ENCODE measurements at places on chromosomes 7 and 10.

- DNase-seq = no peak
Observed at GRCh38 chr10:2844925-2845324, 222.4 kb upstream of the PFKP start.

DNA sequence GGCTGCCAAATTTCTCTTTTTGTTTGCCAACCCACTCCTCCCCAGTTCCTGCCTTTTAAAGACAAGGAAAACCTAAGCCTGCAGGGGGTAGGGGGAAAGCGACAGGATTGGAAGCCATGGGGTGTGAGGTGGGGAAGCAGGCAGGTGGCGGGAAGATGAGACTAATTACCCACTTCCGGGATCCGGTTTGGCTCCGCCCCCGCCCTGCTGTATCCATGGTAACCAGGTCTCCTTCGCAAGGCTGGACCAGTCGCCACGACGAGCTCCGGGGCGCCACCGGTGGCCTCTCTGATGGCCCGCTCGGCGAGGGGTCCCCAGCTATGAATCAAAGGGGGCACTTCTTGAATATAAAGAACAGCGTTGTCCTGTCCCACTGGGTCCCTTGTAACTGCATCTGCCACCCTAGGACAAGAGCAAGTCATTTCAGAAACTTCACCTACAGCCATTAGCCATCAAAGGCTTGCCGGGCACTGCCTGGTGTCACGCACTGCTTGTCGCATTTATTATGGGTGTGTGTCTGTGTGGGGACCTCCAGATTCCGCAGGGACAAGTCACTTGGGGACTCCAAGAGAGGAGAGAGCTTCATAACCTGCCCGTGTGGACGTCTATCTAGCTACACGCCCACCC, 55.4 kb upstream of the LMTK2 start:
- no peak for DNase-seq

DNA sequence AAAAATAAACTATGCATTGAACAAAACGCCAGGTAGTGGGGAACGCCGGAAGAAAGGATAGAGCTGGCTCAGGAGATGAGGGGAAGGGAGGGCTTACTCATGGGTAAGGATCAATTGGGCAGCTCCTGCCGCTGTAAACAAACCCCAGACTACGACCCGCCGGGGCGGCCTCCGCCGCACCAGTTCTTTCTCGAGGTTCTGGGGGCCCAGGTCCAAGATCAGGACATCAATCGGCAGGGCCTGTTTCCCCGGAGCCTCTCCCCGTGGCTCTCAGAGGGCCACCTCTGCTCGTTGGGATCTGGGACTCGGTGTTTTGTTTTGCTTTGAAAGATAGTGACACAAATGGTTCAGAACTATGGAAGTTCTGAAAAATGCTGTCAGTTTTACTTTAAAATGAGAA, 140.4 kb downstream of the ELFN1 start:
- DNase-seq = no peak

GRCh38 chr10:95355301-95355700, 64.5 kb upstream of the PDLIM1 start:
- DNase-seq = no peak

DNA sequence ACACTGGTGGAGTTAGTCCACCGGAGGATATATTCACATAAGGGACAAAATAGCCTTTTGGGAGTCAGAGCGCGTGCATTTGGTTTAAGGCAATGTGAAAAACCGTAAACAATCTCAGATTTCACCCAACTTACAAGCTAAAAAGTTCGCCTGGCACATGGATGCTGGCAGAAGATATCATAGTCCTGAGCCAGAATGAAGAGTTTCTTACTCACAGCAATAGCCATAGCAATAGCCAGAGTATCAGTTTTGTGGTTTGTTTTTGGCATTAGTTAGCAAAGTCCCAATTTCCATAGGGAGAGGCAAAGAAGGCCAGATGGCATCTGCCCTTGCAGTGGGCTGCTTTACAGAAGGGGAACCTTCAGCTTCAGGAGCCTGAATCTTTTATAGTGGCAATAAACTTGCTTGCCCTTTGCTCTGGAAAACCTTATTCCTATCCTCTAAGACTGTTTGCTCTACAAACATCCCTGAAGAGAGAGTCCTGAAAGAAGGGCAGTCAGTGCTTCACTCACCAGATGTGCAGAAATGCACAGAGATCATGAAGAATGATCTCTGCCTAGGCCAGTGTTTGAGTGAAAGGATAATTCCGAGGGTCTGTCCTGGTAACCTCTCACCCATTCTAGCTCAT, 28.7 kb upstream of the RSBN1L start:
- DNase-seq = no peak

DNA sequence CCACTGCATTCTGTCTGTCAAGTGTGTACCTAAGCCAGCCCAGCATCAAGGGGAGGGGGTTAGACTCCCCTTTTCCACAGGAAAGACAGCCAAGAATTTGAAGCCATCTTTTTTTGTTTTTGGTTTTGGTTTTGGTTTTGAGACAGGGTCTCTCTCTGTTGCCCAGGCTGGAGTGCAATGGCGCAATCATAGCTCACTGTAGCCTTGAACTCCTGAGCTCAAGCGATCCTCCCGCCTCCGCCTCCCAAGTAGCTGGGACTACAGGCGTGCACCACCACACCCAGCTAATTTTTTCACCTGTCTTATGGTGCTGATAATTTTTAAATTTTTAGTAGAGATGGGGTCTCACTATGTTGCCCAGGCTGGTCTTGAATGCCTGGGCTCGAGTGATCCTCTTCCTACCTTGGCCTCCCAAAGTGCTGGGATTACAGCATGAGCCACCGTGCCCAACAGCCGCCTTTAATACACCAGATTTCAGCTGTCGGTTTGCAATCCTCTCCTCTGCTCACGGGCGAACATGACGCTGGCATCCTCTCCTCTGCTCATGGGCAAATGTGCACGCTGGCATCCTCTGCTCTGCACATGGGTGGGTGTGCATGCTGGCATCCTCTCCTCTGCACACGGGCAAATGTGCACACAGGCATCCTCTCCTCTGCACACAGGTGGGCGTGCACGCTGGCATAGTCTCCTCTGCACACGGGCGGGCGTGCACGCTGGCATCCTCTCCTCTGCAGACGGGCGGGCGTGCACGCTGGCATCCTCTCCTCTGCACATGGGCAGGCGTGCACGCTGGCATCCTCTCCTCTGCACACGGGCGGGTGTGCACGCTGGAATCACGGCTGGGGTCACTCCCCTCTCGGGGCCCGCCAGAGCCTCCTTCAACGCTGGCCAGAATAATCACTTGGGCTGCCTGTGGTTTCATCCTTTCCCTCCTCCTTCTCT, 56.0 kb upstream of the PDGFA start:
- no peak for DNase-seq

DNA sequence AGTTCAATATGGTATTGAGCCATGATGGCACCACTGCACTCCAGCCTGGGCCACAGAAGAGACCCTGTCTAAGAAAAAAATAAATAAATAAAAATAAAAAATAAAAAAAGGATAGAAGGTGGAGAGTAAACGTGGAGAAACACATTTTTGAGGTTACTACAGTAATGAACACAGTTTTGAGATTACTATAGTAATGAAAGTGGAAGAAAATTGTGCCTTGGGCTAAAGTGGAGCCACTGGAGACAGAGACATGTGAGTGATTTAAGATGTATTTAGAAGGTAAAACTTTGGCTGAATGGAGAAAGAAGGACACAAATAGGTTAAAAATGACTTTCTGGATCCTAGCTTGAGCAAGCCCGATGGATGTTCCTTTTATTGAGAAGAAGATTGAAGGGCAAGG, 76.8 kb downstream of the HGF start:
- no peak for DNase-seq

DNA sequence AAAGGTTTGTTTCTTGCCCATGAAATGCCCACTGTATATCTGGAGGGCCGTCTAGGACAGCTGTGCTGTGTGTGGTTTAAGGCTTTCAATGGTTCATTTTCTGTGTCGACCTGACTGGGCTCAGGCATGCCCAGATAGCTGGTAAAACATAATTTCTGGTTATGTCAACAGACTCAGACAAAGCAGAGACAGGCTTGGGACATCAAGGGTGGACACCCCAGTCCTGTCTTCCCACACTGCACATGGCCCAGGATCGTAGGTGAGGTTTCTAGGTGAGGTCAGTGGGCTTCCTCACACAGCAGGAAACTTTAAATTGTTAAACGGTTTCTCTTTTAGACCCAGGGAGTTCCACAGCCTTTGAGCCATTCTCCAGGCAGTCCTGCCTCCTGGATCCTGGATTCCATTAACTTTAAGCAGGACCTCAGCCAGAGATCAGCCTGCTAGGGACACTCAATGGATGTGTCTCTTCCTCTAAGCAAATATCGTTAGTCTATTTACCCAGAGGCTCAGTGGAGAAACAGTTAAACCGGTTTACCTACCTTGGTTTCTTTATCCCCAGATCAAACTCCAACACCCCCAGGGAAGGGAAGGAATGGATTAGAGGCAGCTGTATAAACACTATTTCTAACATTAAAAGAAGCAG, 66.4 kb downstream of the ST8SIA6 start:
- DNase-seq = no peak

GRCh38 chr10:78863140-78863905, 205.4 kb upstream of the ZMIZ1 start:
- no peak for DNase-seq

GRCh38 chr7:113582471-113582870, 336.3 kb downstream of the PPP1R3A start:
- peak; percentile 15 for DNase-seq

DNA sequence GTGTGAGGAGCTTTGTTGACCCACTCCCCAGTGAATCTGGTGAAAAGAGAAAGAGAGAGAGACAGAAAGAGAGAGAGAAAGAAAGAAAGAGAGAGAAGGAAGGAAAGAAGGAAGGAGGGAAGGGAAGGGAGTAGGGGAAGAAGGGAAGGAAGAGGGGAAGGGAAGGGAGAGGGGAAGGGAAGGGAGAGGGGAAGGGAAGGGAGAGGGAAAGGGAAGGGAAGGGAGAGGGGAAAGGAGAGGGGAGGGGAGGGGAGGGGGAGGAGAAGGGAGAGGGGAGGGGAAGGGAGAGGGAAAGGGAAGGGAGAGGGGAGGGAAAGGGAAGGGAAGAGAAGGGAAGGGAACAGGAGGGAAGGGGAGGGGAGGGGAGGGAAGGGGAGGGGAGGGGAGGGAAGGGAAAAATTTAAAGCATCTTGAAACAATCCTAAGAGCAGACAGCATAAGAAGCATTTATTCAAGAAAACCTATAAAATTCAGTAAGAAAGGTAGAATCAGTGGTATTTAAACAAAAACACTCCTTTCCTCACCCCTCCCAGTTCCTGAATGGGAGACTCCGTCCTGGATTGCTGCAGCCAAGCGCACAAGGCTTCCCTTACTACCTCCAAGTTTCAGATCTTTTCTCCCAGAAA, 846.2 kb upstream of the POM121L12 start:
- no peak for DNase-seq

GRCh38 chr10:100864978-100865377, 47.8 kb upstream of the SLF2 start:
- no peak for DNase-seq
